Activated CD4-positive, alpha-beta T cell treated with anti-CD3 and anti-CD28 coated beads, Interleukin-2, amount 10 ng/mL, durations not matched to agents 7 days and 5 days (primary cell): ENCODE measurements at places on chromosomes 4 and X.
A peak's percentile ranks its signal among the peaks of the same experiment; 100 is the strongest.

DNA sequence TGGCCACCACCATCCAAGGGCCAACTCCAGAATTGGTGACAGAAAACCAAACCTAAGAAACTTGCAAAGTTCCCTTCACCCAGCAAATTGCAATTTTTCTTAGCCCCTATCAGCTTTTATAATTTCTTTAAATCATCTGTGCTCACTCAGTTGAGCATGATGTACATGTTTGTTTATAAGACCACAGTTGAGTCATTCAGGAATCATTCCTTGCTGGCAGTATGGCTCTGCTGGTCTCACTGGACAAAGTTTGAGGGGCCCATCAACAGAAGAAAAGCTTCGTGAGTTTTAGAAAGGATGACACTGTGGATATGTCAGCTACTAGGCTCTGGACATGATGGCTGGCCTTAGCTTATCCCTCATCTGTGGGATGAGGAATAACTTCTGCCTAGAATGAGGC is 4.0 kb downstream of the TRPC5 start:
- H3K4me1 ChIP-seq, result no peaks in the 10 kb centered on the region
- H3K36me3 ChIP-seq, result no peaks in the 10 kb centered on the region
- H3K4me3 ChIP-seq, result no peak overlapping the region
- H3K27ac ChIP-seq, result no peak overlapping the region
- peaks cover 15% of the 10 kb centered on the region for H3K27me3 ChIP-seq

DNA sequence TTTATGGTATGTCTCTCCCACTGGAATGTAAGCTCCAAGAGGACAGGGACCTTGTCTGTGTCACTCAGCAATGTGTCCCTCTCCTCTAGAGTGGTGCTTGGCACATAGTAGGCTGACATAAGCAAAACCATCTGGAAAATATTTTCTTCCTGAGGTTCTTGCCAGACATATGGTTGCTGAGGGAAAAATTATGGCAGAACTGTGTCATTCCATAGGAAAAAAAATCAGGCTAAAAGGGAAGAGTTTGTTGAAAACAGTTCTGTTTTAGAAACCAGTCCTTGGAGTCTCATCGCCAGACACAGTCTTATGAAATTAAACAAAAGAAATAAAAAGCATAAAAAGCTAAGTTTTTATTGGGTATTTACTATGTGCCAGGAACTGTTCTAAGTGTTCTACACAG is 60.9 kb downstream of the RTL9 start:
- H3K27me3 ChIP-seq, result no peaks in the 10 kb centered on the region
- H3K4me1 ChIP-seq, result no peaks in the 10 kb centered on the region
- H3K36me3 ChIP-seq, result no peaks in the 10 kb centered on the region
- no peak overlapping the region for H3K27ac ChIP-seq
- no peak for DNase-seq
- no peak overlapping the region for H3K4me3 ChIP-seq

GRCh38 chrX:57822818-57823217 is 87.4 kb downstream of the ZXDA start:
- H3K4me3 ChIP-seq, result no peak overlapping the region
- H3K27ac ChIP-seq, result no peak overlapping the region
- H3K4me1 ChIP-seq, result peaks cover 2% of the 10 kb centered on the region
- H3K36me3 ChIP-seq, result no peaks in the 10 kb centered on the region
- DNase-seq, result no peak

- H3K4me1 ChIP-seq, result peaks cover 36% of the 10 kb centered on the region
- no peak overlapping the region for H3K4me3 ChIP-seq
- DNase-seq, result peak; percentile 8
- H3K27me3 ChIP-seq, result no peaks in the 10 kb centered on the region
- H3K27ac ChIP-seq, result peak overlapping the region; percentile 63
Observed at GRCh38 chrX:135536877-135537276, 16.4 kb downstream of the INTS6L start.

DNA sequence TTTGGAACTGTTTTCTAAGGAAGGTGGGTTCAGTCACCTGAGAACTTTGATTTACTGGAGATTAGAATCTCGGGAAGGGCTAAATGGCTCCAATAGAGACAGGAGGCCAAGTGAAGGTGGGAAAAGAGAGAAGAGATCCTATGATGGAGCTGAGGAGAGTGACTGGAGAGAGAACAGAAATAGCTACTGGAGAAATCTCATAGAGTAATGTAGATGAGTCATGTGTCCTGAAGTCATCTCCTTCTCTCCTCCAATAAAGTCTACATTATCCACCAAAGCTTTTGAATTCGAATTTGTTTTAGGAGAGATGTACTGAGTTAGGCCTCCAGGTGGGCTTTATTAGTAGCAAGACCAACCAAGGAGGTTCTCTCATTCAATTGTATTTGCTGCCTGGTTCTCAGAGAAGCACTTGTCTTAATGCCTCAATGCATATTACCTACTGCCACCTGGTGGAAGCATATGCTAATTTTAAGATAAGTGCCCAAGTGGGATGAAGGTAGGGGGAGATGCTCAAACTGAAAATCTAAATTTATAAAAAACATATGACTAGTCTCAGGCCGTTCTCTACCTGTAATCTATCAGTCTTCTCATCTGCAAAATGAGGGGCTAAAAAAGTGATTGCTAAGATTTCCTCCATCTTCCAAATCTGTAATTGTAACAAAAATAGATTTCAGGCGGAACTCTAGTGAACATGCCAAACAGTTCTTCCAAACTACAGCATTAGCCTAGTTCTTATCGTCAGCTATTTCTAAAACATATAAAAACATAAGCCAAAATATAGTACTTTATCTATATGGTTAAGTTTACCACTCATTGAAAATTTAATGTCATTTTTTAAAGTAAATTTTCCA is 24.4 kb downstream of the TXK start:
- H3K4me1 ChIP-seq, result peaks cover 34% of the 10 kb centered on the region
- H3K27ac ChIP-seq, result no peak overlapping the region
- peak; percentile 60 for DNase-seq
- no peaks in the 10 kb centered on the region for H3K27me3 ChIP-seq
- H3K4me3 ChIP-seq, result no peak overlapping the region

DNA sequence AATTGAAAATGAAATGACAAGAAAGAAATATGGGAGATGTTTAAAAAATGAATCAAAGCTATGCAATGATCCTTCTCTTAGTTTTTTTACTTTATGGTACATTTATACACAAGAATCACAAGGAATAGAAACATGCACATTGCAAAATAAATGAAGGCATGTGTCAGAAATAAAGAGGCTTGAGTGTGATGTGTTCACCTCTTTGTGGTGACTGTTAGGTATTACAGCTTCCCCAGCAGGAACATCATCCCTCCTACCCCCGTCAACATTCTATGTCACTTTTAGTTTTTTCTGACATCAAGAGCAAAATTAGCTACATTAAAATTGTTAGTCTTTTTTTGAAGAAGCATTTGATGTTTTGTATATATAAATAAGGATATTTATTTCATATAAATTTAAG is 214.8 kb downstream of the SLC4A4 start:
- no peaks in the 10 kb centered on the region for H3K36me3 ChIP-seq
- H3K4me3 ChIP-seq, result no peak overlapping the region
- no peak overlapping the region for H3K27ac ChIP-seq
- no peaks in the 10 kb centered on the region for H3K4me1 ChIP-seq

GRCh38 chr4:80015407-80016189 is 57.4 kb downstream of the ANTXR2 start:
- no peak overlapping the region for H3K4me3 ChIP-seq
- H3K36me3 ChIP-seq, result peaks cover 18% of the 10 kb centered on the region
- peaks cover 9% of the 10 kb centered on the region for H3K4me1 ChIP-seq
- no peak overlapping the region for H3K27ac ChIP-seq
- DNase-seq, result no peak

- no peak overlapping the region for H3K27ac ChIP-seq
- peaks cover 53% of the 10 kb centered on the region for H3K4me1 ChIP-seq
- no peak overlapping the region for H3K4me3 ChIP-seq
- no peaks in the 10 kb centered on the region for H3K27me3 ChIP-seq
- H3K36me3 ChIP-seq, result peaks cover 13% of the 10 kb centered on the region
Observed at GRCh38 chrX:56783996-56784620, 55.1 kb downstream of the NBDY start.
